ENCODE measurements at places on chromosomes 6 and 20.

GRCh38 chr6:10528158-10528981 lies 7.2 kb downstream of the GCNT2 start:
- DNase-seq = peak; percentile 76

- DNase-seq = no peak
Measured at GRCh38 chr6:1764397-1764987, 154.8 kb downstream of the FOXC1 start.

DNA sequence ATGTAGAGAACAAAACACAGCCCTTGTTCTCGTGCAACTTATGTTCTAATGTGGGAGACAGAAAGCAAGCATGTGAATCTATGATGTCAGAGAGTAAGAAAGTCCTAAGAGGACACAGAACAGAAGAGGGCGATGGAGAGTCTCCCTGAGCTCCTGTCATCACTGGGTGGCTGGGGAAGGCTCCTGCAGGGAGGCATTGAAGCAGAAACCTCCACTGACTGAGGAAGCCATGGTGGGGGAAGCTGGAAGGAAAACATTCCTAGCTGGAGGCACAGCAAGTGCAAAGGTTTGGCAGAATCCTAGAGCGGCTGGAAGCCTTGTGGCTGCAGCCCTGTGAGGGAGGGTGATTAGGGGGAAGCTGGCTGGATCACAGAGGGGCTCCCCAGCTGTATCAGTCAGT lies 248.0 kb downstream of the CDH26 start:
- peak; percentile 57 for DNase-seq

GRCh38 chr6:28597217-28597835 lies 71.6 kb downstream of the GPX5 start:
- DNase-seq = peak; percentile 81

DNA sequence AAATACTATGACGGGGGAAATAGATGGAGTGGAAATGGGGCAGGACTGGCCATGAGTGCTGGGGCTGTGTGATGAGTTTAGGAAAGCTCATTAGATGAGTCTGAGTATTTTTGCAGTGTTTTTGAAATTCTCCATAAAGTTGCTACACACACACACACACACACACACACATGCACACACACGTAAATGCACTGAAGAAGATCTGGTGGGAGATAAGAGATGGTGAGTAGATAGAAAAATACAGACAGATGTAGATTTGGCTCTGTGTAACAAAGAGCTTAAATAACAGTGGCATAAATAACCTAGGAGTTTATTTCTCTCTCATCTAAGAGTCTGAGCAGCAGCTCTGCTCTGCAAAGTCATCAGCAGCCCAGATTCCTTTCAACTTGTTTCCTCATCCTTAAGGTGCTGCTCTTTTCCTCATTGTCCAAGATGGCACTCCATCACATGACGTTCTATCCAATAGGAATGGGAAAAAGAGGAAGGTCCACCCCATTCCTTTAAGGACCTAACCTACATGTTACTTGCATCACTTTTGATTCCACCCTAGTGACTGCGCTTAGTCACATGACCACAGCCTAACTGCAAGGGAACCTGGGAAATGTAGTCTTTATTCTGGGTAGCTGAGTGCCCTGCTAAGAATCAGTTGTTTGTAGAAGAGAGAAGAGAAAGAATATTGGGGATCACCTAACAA lies 76.4 kb downstream of the EYA2 start:
- peak; percentile 76 for DNase-seq
